ENCODE measurements at places on chromosomes 4 and X. TPM values are rescaled to one million over a fixed set of nuclear protein-coding genes. Genes with fewer than 3 reads are reported as not detected.

DNA sequence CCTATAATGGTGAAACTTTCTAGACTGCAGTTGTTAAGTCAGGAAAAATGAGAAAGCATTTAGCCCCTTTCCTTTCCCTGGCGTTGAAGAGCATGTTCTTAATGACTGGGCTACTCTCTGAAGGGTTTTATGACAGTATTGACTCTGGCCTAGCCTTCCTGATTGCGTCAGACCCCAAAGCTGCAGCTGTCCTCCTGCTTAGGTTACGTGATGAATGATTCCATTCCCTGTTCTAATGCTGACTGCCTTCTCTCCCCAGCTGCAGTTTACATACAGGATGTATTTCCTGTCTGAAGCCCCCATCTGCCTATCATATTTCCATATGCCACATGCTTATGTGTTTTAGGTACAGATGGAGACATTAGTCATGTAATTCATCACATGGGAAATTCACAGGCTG lies 105.8 kb upstream of the EGFL6 start:
- peaks cover 10% of the 10 kb centered on the region for H3K27me3 ChIP-seq
- H3K4me1 ChIP-seq: peaks cover 13% of the 10 kb centered on the region
- H3K27ac ChIP-seq: no peak overlapping the region

- no peak overlapping the region for H3K27ac ChIP-seq
- no peaks in the 10 kb centered on the region for H3K36me3 ChIP-seq
- no peaks in the 10 kb centered on the region for H3K4me1 ChIP-seq
- no peak overlapping the region for H3K4me3 ChIP-seq
- H3K27me3 ChIP-seq: no peaks in the 10 kb centered on the region
Observed at GRCh38 chrX:124534536-124534935, 188.2 kb downstream of the SH2D1A start.

The UGT2B15 gene
- not detected for polyA plus RNA-seq

The CHIC1 gene
- polyA plus RNA-seq: 1.9 TPM

DNA sequence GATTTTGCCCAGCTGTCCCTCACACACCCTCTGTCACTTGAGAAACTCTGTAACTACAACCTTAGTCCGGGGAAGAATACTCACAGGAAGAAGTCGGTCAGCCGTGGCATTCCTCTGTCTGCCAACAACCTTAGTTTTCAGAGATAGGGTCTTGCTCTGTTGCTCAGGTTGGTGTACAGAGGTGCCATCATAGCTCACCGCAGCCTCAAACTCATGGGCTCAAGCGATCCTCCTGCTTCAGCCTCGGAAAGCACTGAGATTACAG lies 12.2 kb upstream of the SPCS3 start:
- H3K36me3 ChIP-seq: no peaks in the 10 kb centered on the region
- H3K27ac ChIP-seq: no peak overlapping the region
- DNase-seq: no peak
- peaks cover 21% of the 10 kb centered on the region for H3K27me3 ChIP-seq
- H3K4me3 ChIP-seq: no peak overlapping the region
- H3K4me1 ChIP-seq: peaks cover 3% of the 10 kb centered on the region

DNA sequence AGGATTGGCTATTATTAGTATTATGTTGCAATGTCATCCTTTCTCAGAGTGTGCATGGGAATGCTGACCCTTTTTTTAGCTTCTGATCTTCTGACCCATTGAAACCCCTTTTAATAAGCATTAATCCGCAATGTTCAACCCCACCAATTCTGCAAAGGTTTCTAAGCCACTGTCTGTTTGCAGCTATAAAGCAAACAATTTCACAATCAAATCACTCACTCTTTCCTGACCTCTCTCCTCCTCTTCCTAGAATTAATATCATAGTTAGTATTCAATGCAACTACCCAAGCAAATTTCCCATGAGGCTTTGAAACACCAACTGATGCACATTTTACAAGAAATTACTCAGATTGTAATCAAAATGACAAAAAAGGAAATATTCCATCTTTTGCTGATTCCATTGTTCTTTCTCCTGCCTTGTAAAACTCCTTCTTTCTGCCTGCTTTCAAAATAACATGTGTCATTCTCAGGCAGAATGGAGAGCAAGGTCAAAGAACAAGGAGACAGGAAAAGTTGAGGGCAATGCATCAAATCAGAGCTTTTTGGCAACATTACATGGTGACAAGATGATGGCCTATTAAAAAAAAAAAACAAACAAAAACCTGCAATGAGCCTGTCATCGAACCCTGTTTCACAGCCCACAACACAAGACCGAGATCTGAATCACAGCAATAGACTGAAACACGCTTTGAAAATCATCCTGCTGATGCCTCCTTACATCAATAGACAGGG lies 253.2 kb upstream of the AR start:
- H3K36me3 ChIP-seq: no peaks in the 10 kb centered on the region
- H3K4me3 ChIP-seq: no peak overlapping the region
- H3K4me1 ChIP-seq: no peaks in the 10 kb centered on the region
- DNase-seq: no peak
- H3K27me3 ChIP-seq: no peaks in the 10 kb centered on the region
- H3K27ac ChIP-seq: no peak overlapping the region

- H3K27me3 ChIP-seq: no peaks in the 10 kb centered on the region
- peaks cover 66% of the 10 kb centered on the region for H3K4me1 ChIP-seq
- no peak overlapping the region for H3K27ac ChIP-seq
- no peak for DNase-seq
- H3K4me3 ChIP-seq: no peak overlapping the region
Observed at GRCh38 chr4:77815636-77816035, 3.5 kb downstream of the CNOT6L start.

The NIPAL1 gene
- polyA plus RNA-seq: not detected

The NKX1-1 gene
- not detected for polyA plus RNA-seq

GRCh38 chr4:79015411-79015810 lies 76.2 kb upstream of the PAQR3 start:
- H3K4me1 ChIP-seq: no peaks in the 10 kb centered on the region
- no peak for DNase-seq
- no peaks in the 10 kb centered on the region for H3K36me3 ChIP-seq
- no peaks in the 10 kb centered on the region for H3K27me3 ChIP-seq

DNA sequence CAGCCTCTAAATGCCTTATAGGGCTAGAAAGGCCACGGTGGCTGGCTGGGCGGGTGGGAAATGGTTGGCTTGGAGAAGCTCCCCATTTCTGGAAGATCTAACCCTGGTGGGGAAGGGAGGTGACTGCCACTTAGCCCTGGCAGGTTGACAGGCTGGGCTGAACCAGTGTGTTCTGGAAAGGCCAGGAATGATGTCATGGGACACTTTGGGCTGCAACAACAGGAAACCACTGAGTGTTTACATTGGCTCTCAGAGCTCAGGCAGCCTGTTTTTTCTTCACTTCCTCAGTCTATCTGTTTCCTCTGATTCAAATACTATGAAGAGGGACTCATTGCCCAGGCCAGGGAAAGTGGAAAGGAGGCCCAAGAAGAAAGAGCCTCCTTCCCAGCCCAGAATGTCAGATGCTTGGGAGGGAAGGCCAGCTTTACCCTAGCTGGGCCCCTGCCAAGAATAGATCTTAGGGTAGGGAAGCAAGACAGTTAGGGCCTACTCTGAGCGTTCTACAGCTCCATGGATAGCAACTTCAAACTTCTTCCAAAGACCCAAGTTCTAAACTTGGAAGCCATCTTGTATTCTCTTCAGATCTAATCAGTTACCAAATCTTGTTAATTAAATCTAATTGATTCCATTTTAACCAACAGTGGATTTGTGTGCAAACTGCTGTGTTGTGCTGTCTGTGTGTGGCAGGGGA lies 65.8 kb upstream of the MSN start:
- no peaks in the 10 kb centered on the region for H3K36me3 ChIP-seq
- H3K27ac ChIP-seq: peak overlapping the region; percentile 90
- peaks cover 55% of the 10 kb centered on the region for H3K4me1 ChIP-seq

GRCh38 chrX:26722666-26723428 lies 506.9 kb downstream of the MAGEB5 start:
- no peak overlapping the region for H3K4me3 ChIP-seq
- H3K27ac ChIP-seq: no peak overlapping the region
- no peaks in the 10 kb centered on the region for H3K36me3 ChIP-seq
- H3K27me3 ChIP-seq: no peaks in the 10 kb centered on the region
- DNase-seq: no peak

DNA sequence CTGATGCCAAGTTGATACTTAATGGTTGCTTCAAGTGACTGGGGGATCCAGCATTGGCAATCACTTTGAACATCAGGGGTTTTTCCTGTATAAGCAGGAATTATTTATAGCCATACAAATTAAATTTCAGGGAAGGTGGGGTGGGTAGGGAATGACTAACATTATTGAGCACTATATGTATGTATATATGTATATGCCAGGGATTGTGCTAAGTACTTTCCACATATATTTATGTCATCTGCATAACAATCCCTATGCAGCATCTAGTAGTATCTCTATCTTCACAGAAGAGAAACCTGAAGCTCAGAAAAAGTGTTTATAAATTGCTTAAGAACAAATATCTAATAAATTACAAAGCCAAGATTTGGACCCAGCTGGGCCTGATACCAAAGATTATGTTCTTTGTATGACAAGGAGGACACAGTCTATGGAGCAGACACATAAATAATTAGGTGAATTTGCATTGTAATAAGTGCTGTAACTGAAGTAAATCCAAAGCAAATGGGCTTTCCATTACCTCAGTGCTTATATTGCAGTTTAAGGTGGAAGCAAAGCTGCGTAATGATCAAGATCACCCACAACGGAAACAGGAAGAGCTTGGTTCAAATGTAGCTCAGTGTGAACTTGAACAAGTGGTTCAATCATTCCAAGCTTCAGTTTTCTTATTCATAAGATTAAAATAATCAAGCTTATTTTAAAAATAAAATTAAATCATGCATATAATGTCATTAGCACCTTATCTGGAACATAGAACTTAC lies 18.9 kb upstream of the RASGEF1B start:
- H3K36me3 ChIP-seq: peaks cover 8% of the 10 kb centered on the region
- DNase-seq: no peak
- no peak overlapping the region for H3K4me3 ChIP-seq
- peaks cover 51% of the 10 kb centered on the region for H3K4me1 ChIP-seq
- peak overlapping the region; percentile 94 for H3K27ac ChIP-seq

The AGTR2 gene
- polyA plus RNA-seq: not detected

GRCh38 chr4:125808570-125808969 lies 493.8 kb downstream of the FAT4 start:
- no peak overlapping the region for H3K27ac ChIP-seq
- H3K36me3 ChIP-seq: no peaks in the 10 kb centered on the region
- no peaks in the 10 kb centered on the region for H3K27me3 ChIP-seq
- no peak for DNase-seq
- H3K4me3 ChIP-seq: no peak overlapping the region
- H3K4me1 ChIP-seq: no peaks in the 10 kb centered on the region

- no peak overlapping the region for H3K4me3 ChIP-seq
- H3K4me1 ChIP-seq: peaks cover 19% of the 10 kb centered on the region
- no peak for DNase-seq
- no peaks in the 10 kb centered on the region for H3K27me3 ChIP-seq
- H3K36me3 ChIP-seq: no peaks in the 10 kb centered on the region
Observed at GRCh38 chrX:110042496-110042895, 39.6 kb downstream of the TMEM164 start.

DNA sequence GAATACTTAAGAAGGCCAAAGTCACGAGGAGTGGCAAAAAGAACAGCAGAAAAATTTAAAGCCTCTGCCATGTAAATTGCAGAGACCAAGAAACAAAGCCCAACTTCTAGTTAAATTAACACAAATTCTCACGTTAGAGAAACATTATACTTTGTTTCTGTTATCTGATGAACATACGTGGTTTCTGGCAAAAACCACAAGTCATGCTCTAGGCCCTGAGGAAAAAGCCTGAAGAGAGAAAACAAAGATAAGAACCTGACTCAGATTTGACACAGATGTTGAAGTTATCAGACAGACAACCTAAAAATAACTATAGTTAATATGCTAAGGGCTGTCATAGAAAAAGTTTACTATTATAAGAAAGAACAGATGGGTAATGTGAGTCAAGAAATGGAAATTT lies 149.1 kb upstream of the PCDH10 start:
- no peak for DNase-seq
- H3K4me1 ChIP-seq: no peaks in the 10 kb centered on the region
- H3K36me3 ChIP-seq: no peaks in the 10 kb centered on the region
- no peak overlapping the region for H3K4me3 ChIP-seq
- no peak overlapping the region for H3K27ac ChIP-seq

The CT47B1 gene
- polyA plus RNA-seq: not detected

The KLB gene
- 0.24 TPM for polyA plus RNA-seq

- H3K4me3 ChIP-seq: no peak overlapping the region
- peaks cover 12% of the 10 kb centered on the region for H3K27me3 ChIP-seq
- H3K4me1 ChIP-seq: peaks cover 11% of the 10 kb centered on the region
- no peak for DNase-seq
- H3K36me3 ChIP-seq: no peaks in the 10 kb centered on the region
- no peak overlapping the region for H3K27ac ChIP-seq
Observed at GRCh38 chr4:38163216-38164006, 203.2 kb downstream of the PTTG2 start.

GRCh38 chr4:41022116-41022515 lies 192.2 kb downstream of the APBB2 start:
- H3K4me3 ChIP-seq: no peak overlapping the region
- DNase-seq: no peak
- H3K4me1 ChIP-seq: no peaks in the 10 kb centered on the region
- H3K36me3 ChIP-seq: peaks cover 23% of the 10 kb centered on the region

DNA sequence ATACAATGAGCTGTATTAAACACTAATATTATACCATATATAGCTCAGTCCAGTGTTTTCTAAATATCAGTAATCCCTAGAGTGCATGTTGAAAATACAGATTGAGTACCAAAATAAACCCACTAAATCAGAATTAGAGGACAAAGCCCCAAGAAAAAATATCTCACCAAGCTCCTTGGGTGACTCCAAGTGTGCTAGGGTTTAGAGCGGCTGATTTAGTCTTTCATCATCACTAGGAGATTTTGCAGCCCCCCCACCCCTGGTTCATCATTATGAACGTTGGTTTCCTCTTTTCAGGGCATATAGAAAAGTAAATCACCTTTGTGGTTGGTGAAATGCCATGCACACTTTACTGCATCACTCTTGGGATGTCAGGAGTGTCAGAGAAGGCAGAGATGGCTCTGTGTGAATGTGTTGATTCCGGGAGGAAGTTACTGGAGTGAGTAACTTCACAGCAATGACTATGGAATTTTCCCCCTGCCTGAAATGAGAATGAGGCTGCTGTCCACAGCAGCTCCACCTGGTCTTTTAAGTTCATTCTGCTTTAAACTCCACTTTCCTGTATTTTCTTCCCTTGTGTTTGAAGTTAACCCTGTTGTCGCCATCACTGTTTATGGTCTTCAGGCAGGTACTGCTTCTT lies 25.2 kb upstream of the ANAPC4 start:
- H3K36me3 ChIP-seq: no peaks in the 10 kb centered on the region
- no peak overlapping the region for H3K27ac ChIP-seq
- H3K4me3 ChIP-seq: no peak overlapping the region
- H3K4me1 ChIP-seq: peaks cover 4% of the 10 kb centered on the region
- DNase-seq: no peak

The MAPK10 gene
- polyA plus RNA-seq: 1.5 TPM

DNA sequence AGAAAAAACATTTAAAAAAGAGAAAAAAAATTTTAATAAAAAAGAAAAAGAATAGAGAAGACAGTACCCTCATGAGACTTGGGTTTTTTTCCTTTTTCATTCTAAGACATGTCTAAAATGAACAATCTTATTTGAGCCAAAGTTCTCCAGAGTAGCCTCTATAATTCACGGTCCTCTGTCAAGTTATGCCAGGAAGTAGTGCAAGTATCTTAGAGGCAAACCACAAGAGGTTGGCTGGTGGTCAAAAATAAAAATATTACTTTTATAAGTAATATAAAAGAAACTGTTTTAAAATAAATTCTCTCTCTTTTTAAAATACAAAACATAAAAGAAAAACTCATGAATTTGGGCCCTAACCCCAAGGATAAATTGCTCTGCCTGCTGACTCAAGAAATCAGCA lies 26.5 kb downstream of the HNRNPDL start:
- no peaks in the 10 kb centered on the region for H3K36me3 ChIP-seq
- no peak for DNase-seq
- H3K4me1 ChIP-seq: no peaks in the 10 kb centered on the region
- no peak overlapping the region for H3K27ac ChIP-seq
- H3K27me3 ChIP-seq: no peaks in the 10 kb centered on the region
